ENCODE measurements at places on chromosomes 5 and 9. TPM values are rescaled to one million over a fixed set of nuclear protein-coding genes. Genes with fewer than 3 reads are reported as not detected.

GRCh38 chr5:15363601-15364000 lies 136.4 kb upstream of the FBXL7 start:
- DNase-seq: no peak

DMRT2 gene
- not detected for total RNA-seq

DNA sequence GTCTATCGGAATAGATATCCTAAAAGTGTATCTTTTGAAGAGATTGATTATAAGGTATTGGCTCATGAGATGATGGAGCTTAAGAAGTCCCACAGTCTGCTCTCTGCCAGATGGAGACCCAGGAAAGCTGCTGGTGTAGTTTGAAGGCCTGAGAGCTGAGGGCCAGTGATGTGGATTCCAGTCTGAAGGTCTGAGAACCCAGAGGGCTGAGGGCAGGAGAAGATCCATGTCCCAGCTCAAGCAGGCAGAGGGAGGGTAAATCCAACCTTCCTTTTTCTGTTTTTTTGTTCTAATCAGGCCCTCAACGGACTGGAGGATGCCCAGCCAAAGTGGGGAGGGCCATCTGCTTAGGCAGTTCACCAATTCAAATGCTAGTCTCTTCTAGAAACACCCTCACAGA lies 11.0 kb upstream of the ABL1 start:
- no peak for DNase-seq

WWC1 gene
- 0.49 TPM for total RNA-seq

OCLN gene
- total RNA-seq: 2.1 TPM

DNA sequence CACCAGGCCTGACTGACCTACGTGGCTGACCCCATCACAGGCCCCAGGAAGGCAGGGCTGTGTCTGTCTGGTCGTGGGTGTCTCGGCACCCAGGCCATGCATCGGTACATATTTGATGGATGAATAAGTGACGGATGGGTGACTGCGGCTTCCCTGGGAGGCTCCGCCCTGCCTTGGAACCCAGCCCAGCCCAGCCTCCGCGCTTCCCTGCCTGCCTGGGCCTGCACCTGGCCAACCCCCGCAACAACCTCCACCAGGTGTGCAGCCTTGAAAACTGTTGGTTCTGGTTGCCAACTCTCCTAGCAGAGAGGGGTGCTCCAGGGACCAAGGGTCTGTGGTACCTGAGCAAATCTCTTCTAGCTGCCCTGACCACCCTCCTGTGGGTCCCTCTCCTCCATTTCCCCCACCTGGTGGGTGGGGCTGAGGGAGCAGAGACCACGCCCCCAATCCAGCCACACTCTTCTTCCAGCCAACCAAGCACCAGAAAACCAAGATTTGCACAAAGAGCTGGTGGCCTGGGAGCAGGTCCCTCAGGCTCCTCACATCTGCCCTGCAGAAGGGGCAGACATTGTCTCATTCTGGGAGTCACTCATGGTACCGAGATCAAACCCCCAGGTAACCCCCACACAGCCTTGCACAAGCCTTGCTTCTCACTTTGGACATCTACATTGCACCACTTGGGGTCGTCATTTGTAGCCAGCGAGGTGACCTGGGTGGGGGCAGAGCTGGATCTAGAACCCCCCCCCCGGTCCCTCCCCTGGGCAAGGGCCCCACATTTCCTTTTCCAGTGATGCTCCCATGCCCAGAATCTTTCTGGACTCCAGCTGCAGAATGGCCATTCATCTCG lies 100.6 kb upstream of the IER5L start:
- peak; percentile 31 for DNase-seq

DNA sequence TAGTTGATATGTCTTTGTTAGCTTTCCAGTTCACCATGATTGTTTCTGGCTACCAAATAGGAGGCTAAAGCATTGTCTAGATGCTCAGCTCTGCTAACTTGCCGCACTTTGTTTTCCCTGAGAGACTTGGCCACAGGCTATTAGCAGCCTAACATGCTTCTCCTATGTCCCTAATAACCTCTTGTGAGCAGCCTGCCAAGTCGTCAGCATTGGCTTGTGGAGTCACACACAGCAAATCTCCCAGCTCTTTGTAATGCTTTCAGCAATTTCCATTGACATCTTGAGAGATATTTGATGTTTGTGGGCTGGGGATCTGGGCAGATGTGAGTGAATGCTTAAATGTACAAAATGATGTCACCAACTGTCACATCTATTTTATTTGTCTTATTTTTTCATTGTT lies 346.9 kb downstream of the KDM4C start:
- no peak for DNase-seq

DNA sequence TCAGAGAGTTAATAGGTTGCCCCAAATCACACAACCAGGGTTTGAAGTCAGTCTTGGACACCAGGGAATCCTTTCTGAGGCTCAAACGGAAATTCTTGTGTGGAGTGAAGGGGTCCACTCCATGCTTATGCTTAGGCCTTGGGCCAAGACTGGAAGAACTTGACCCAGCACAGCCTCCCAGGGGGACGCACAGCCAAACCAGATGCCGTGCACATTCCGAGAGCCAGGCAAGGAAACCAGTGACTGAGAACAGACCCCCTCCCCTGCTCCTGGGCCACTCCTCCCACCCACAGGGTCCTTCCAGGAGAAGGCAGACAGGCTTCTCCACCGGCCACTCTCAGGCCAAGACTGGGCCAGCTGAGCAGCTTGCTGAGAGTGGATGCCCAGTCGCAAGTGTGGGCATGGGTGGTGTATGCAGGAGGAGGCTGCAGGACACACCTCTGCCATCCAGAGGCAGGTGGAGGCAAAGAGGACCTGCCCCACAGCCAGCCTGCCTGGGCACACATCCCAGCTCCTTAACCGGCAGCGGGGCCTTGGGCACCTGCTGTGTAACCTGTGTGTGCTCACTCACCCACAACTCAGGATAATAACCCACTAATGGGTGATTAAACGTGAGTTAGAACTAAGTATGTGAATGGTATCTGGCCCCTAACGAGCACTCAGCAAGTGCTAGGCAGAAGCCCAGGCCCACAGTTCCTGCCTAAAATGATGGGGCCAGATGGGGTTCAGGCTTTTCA lies 38.0 kb downstream of the NIPAL4 start:
- no peak for DNase-seq

GRCh38 chr9:13804532-13804931 lies 509.4 kb downstream of the NFIB start:
- DNase-seq: no peak

PRR16 gene
- total RNA-seq: 10.5 TPM

DNA sequence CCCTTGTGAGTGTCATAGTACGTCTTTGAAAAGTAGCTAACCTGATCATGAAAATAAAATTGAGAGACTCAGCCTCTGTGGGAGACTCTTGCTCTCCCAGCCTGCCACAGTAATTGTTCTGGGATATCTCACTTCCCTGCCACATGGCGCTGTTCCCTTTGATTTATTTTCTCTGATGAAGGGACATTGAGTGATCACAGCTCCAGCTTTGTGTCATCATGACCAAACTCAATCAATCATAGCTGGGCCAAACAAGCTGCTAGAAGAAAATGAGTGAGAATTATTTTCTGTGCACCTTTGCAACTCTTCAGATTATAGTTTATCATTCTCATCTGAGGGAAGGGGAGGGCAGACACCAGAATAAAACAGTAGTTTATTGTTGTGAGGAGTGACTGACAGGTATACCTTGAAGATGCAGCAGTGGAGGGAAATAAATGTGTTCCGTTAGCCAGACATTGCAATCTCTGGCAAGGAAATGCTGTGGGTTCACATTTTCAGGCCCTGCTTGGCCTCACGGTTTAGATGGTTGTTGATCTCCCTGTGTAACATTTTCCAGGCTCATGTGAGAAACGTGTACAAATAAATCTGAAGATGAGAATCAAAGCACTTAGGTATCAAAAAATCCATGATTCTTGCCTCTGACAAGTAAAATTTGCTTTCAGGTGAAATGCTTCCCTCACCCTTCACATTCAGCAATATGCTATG lies 174.7 kb upstream of the FBXL17 start:
- no peak for DNase-seq

BHMT2 gene
- total RNA-seq: 16.3 TPM

DNA sequence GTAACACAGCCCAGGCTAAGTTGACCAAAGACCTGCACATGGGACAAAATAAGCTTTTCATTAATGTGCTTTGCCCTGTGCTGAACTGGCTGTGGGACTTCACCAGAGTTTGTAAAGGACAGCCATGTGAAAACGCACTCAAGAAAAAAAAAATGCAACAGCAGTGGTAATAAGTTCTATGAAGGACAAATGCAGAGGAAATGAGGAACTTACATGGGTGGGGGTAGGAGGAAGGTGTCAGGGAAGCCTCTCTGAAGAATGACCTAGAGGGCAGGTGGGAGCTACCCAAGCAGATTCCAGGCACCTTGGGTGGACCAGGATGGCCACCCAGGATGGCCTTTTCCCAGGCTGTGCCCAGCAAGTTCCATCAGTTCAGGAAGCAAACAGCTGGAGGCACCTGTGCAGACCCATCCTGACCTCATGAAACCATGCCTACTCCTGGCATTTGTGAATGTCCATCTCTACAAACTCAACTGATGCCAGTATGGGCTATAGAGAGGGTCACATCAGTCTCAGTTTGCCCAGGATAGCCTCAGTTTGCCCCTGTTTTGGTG lies 6.7 kb upstream of the PHF2 start:
- DNase-seq: no peak

CEL gene
- total RNA-seq: 3.6 TPM

Data from aorta (tissue), 5 donors.